Stimulated activated CD8-positive, alpha-beta memory T cell treated with anti-CD3 and anti-CD28 coated beads, Interleukin-7, amount 100 ng/mL, for 1 hour (primary cell): ENCODE measurements at places on chromosomes 16 and 17.

DNA sequence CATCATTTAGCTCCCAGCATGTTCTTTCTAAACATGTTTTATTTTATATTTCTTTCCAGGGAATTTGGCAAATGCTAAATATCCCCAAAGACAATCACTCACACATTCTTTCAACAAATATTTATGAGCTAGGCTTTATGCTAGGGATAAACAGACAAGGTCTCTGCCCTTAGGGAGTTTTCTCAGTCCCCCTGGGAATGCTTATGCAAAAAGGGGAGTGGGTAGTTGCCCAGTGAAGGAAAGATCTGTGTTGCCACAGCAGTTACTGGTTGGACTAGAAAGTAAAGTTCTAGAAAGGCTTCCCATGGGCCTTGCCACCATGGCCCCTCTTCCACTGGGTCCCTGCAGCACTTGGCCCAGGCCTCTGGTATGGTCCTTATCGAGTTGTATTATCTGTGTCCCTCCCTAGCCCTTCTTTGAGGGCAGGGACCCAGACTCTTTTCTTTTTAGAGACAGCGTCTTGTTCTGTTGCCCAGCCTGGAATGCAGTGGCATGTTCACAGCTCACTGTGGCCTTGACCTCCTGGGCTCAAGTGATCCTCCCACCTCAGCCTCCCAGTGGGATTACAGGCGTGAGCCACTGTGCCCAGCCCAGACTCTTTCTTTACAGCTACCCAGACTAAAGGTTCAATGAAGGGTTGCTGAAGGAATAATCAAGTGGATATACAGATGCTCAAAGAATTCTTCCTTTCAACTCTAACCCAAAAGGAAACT is 78.0 kb downstream of the YPEL2 start:
- DNase-seq: no peak

- no peak for DNase-seq
These were observed 85.3 kb downstream of the NDEL1 start for GRCh38 chr17:8520981-8521380.

DNA sequence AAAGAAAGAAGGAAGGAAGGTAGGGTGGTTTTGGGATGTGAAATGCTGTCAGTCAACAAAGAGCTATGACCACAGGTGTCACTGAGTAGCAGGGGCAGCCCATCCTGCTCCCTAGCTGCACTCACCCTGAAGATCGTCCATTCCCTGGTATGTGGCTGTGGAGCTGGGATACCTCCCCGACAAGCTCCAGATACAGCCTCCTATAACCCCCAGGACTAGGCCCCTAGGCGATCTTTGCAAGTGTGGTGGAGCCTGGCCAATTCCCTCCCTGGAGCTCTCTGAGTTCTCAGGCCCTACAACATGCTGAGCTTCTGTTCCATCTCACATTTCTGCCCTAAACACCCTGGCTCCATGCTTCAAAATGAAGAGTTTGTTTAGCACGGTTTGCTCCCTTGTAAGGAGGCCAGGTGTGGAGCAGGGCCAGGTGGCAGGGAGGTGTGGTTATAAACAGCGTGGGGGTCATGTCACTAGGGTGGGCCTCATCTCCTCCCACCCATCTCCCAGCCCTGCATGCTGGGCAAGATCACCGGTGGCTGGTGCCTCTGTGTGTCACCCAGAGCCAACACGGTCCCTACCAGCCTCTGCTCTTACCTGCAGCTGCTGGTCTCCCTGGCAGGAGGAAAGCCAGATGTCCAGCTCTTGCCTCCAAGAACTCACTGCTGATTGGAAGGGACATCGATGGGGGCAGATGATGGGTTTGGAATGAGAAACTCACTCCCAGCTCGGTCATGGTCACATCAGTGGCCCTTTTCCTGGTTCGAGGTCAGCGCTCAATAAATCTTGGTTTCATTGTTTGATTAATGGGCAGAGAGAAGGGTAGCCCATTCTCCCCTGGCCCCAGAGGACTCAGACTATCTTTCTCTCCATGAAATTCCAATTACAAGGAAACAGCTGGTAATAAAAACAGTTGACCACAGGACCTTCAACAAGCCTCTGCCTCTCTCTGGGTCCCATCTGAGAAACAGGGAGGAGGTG is 511.0 kb upstream of the CDH5 start:
- no peak for DNase-seq

DNA sequence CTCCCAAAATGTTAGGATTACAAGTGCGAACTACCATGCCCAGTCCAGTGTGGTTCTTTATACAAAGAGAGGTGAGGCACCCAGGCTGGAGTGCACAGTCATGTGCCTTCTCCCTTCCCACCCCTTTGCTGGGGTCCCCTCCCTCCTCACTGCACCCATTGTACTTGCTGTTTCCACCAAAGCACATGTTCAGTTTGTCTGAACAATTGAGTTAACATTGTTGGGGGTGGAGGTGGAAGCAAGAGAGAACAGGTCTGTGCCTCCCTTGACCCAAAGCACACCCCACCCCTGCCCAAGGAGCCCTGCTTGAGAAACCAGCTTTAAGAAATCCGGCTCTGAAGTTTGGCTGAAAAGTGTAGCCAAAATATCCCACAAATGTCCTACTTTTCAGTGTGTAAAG is 142.3 kb upstream of the CDH5 start:
- no peak for DNase-seq

- no peak for DNase-seq
These were observed 92.0 kb downstream of the WSCD1 start for GRCh38 chr17:6162216-6162615.

DNA sequence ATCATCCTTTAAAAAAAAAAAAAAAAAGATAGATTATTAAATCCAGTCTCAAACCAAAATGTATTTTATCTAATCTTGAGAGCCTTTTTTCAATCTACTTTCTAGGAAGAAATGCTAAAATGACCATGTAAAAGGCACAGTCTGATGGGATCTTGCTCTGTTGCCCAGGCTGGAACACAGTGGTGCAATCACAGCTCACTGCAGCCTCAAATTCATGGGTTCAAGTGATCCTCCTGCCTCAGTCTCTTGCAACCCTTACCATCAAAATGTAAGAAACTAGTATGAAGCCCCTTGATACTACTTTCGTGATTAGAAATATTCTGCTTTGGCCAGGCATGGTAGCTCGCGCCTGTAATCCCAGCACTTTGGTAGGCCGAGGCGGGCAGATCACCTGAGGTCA is 70.8 kb downstream of the HELZ start:
- DNase-seq: no peak

DNA sequence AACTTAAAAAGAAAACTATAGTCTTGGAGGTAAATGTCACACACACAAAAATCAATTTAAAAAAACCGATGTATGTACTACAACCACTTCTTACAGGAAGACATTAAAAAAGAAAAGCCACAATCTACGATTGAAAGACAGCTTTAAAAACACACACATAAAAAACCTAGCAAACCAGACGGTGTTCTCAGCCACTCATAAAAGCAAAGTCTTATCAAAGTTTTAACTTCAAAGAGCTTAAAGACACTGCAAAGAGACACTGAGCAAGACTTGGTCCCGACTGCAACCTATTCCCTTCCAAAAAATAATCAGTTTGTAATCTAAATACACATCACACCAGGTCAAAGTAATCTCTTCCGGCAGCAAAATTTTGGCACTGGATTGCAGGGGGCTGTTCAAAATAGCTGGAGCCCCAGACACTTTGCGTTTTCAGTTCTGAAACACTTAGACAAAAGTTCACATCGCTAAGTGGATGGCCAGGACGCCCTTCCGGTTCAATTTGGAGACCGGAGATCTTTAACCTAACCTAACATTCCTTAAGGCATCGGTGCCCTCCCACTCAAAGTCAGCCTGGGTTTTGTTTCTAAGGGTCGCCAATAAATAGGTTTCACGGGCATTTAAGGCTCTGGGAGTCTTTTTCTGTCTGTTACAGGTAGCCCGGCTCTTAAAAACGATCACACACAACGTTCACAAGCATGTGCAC is 2.6 kb downstream of the ZCCHC14 start:
- no peak for DNase-seq

DNA sequence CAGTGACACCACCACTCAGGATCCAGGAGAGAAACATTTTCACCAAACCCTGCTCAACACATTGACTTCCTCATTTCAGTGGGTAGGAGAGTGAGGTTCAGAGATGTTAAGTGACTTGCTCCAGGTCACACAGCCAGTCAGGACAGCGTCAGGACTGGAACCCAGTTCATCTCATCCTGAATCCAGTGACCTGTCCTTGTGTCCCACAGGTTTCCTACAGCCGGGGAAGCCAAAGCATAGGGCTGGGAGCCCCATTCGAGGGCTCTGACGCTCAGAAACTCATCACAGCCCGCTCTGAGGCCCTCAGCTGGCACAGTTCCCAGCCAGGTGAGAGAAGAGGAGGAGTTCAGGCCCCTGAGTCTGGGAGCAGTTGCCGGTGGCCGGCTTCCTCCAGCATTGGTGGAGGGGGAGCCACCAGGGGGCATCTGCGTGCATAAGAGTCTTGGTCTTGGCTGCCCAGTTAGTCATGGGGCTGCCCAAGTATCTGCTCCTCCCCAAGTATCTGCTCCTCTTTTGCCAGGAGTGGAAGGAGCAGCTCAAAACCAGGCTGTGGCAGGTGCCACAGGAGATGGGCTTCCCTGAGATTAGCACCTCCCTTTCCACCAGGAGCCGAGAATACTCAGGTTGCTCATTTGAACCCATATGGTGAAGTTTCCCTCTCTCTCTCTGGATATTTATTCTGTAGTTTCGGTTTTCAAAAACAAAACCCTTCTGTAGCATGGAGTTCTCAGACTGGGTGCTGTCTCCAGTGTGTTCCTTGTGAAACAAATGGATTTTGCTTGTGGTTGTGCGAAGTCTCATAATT is 56.0 kb downstream of the TNFRSF13B start:
- no peak for DNase-seq

GRCh38 chr17:68514831-68515635 is 2.8 kb downstream of the PRKAR1A start:
- DNase-seq: no peak
